ENCODE measurements at places on chromosomes 13 and 19.

DNA sequence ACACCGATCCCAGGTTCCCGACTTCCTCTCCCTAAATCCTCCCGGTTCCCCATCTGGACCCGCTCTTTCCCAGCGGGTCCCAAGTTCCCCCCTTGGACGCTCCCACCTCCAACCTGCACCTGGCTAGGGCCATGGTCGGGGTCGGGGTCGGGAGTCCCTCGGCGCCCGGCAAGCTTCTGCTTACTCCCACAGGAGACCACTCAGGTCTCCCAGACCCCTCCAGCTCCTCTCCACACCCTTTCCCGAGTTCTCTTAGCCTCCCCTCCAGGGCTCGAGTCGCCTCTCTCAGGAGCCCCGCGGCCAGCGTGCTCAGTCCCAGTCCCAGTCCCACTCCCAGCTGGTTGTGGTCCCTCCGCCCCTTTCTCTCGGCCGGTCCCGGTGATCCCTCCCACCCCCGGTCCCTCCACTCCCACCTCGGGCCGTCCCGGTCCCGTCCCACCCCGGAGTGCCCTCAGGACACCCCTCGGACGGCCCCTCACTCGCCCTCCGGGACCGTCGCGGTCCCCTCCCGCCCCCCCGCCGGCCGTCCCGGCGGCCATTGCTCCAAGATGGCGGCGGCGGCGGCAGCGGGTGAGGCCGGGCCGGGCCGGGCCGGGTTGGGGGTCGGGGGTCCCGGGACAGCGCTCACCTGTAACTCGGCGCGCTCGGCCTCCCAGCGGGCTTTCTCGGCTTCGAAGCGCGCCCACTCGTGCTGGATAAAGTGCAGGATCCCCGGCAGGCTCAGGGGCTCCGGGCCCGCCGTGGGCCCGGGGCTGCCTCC is at the start of gene FKRP:
FKRP (plus strand) TSS at position 537 of the 760 bp plus-strand sequence. CDS start 9,394 bp downstream, outside the sequence.
- no peak for DNase-seq

DNA sequence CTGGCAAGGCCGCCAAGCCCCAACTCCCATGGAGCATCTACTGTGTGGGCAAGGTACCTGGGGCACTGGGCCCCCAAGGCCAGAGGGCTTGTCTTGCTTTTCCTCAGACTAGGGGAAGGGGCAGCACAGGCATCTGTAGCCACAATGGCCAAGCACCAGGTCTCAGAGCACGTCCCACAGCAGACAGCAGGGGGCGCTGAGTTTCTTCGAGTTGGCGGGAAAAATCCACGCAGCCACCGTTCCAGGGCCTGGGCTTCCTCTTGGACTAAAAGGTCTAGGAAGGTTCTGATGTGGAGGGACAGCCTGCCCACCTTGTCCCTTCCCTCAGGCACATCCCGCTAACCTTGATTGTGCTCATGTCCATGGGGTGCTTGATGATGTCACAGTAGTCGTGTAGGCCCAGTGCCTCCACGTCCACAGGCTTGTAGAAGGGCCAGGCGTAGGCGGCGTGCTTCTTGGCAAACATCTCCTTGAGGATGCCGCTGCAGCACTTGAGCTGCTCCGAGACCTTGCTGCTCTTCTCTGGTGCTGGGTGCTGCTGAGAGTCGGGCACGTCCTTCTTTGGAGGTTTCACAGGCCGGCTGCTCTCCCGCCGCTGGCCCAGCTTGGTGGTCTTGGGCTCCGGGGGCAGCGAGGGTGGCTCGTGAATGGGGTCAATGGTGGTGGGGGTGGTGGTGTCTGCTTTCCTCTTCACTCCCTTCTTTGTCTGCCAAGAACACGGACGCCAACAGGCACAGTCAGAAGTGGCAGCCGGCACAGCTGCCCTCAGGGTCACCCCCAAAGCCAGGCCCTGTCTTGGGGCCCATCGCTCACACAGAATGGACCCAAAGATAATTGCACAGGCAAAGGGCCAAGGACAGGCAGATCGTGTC is 32.0 kb upstream of the EPHX3 start:
- DNase-seq, result peak; percentile 45

GRCh38 chr13:59442944-59443486 is 720.7 kb downstream of the DIAPH3 start:
- DNase-seq, result no peak

DNA sequence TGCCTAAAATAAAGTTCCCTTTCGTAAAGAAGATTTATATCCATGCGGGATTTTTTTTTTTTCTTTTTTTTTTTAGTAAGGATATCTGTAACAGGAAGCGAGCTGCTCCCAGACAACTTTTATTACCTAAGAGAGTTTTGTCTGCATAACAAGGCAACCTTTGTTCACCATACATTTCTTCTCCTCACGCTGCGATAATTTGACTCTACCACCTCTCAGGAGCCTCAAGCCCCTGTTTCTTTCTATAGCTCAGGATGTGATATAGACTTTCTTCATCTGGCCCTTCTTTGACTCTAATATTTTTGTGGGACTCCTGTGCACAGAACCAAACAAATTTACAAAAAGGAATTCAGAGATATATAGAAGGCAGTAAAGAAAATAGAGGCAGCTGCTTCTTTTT is 1053.7 kb upstream of the SPRY2 start:
- no peak for DNase-seq
